COR-L47 (cell line): ENCODE measurements at places on chromosomes 6 and 20.

GRCh38 chr6:43264599-43265145 is 21.4 kb downstream of the TTBK1 start:
- DNase-seq, result no peak

DNA sequence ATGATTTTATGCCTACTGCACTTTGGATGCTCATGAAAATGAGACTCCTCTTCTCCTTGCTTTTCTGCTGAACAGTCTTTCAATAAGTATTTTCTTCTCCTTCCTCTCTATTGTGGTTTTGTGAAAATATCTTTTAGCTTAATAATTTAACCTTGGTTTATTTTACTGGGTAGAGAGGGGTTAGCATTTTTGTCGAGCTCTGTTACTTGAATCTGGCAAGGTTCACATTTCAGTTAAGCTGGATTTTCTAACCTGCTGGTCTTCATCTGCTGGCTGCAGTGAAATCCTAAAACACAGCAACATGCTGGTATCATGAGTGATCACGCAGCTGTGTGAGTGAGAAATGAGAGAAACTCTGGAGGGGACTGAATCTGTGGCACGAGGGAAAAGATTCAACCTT is 222.7 kb upstream of the NOX3 start:
- no peak for DNase-seq

DNA sequence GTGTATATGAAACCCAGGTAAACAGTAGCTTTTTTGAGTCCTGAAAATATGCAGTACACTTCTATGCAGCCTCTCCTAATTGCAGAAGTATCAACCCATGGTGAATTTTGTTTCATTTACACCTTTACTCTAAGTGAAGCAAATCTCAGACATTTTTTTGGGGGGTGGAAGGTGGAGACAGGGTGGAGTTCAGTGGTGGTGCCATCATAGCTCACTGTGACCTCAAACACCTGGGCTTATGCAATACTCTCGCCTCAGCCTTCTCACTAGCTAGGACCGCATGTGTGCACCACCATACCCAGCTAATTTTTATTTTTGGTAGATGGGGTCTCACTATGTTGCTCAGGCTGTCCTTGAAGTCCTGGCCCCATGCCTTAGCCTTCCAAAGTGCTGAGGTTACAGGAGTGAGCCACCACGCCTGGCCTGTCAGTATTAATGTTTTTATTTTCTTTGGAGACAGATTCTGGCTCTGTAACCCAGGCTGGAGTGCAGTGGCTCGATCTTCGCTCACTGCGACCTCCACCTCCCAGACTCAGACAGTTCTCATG is 80.3 kb downstream of the JARID2 start:
- no peak for DNase-seq

- no peak for DNase-seq
Measured at GRCh38 chr20:43821795-43822194, 92.9 kb upstream of the TOX2 start.

- DNase-seq, result no peak
Measured at GRCh38 chr6:158226655-158227512, 58.7 kb downstream of the GTF2H5 start.

DNA sequence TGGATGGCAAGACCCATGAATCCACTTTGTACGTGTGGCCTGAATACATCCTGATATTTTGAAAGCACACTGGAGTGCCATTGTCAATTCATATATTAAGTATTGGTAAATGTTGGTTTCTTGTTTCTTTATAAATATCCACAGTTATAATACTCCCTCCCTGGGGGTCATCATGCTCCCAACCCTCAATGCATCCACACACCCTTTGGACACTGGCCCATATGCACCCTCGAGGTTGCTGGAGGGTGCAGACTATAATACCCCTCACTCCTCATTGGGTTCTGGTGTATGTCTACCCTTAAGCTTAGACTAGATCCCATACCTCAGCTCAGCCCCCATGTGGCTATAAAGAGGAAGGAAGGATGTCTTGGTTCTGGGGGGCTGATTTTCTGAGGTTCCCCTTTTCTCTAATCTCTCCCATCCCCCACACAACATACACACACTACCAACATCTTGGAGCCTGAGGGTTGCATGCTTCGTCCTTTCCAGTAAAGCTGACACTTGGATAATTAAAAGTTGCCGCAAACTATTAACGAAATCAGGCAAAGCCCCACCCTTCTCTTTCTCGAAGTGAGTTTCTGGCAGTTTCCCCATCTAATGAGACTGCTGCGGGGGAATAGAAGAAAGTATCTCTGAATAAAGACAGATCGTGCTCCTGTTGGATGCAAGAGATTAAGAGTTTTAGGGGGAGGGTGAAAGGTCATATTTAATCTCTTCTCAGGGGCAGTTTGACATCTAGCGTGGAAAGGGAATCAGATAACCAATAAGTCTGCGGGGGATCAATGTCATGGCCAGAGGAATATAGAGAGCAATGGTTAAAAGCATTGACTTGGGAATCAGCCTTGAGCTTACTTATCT is 7.4 kb downstream of the PIM1 start:
- DNase-seq, result no peak

DNA sequence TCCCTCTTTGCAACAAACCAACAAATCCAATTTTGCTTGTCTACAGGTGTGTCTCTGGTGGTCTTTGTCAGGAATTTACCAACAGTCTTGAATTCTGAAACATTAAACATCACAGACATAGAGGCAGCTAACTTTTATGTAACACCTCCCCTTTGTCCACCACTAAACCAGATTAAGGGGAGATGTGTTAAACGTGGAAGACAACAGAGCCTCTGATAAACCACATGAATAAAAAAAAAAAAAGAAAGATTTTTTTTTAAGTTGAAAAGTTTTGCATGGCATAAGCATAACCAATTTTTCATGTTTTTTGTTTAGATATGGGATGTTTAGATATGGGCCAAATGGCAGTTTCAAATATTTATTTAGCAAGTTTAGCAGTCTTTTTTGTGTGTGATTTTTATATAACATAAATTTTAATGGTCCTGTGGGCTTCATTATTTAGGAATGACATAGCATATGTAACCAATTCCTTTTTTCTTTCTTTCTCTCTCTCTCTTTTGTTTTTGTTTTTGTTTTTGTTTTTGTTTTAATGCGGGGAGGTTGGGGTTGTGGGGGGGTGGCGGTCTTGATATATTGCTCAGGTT is 60.7 kb upstream of the BTN3A2 start:
- DNase-seq, result no peak

GRCh38 chr6:16769986-16770376 is 8.7 kb upstream of the ATXN1 start:
- no peak for DNase-seq

GRCh38 chr6:152380351-152380767 is 256.8 kb downstream of the SYNE1 start:
- DNase-seq, result no peak

DNA sequence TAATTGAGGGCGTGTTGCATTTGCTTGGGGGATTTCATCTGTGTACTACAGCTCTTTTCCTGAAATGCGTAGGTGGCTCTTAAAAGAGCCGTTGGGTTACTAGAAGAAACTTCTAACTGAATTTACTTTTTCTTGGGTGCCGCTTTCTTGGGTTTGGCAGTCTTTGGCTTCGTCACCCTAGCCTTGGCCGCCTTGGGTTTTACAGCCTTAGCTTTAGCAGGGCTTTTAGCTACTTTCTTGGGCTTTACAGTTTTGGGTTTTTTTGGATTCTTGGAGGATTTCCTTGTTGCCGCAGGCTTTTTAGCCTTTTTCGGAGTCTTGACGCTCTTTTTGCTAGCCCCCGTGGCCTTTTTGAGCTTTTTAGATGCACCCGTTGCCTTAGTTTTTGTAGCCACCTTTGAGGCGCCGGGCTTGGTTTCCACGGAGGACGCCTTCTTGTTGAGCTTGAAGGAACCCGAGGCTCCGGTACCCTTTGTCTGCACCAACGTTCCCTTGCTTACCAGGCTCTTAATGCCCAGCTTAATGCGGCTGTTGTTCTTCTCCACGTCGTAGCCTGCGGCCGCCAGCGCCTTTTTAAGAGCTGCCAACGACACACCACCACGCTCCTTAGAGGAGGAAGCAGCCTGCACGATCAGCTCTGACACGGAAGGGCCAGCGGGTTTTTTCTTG is 54.5 kb downstream of the TRIM38 start:
- no peak for DNase-seq
